NCI-H1417 (cell line): ENCODE measurements at places on chromosomes 3 and 15.

- DNase-seq = no peak
Observed at GRCh38 chr3:74331711-74332110, 282.7 kb downstream of the CNTN3 start.

- no peak for DNase-seq
Observed at GRCh38 chr3:160980740-160981139, 124.4 kb downstream of the B3GALNT1 start.

GRCh38 chr3:153885359-153885758, 235.8 kb upstream of the ARHGEF26 start:
- DNase-seq = no peak

DNA sequence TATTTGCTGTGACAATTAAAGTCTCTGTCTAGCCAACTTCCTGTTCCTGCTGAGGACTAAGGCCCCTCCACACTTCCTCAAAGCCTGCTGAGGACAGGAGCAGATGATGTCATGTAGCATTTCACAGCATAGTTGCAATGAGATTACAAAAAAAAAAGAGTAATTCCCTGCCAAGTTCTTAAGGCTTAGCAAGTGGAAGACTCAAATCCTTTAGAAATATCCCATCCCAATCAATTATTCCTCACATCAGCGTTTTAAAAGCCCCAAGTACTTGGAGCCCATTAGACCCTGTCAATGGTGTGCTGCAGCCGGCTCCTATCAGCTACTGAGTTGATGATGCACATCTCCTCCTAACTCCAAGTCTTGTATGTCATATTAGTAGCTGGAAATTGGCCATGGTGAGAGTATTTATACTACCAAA, 51.7 kb downstream of the TRANK1 start:
- DNase-seq = no peak

- no peak for DNase-seq
Observed at GRCh38 chr3:168974617-168975403, 688.7 kb downstream of the MECOM start.

DNA sequence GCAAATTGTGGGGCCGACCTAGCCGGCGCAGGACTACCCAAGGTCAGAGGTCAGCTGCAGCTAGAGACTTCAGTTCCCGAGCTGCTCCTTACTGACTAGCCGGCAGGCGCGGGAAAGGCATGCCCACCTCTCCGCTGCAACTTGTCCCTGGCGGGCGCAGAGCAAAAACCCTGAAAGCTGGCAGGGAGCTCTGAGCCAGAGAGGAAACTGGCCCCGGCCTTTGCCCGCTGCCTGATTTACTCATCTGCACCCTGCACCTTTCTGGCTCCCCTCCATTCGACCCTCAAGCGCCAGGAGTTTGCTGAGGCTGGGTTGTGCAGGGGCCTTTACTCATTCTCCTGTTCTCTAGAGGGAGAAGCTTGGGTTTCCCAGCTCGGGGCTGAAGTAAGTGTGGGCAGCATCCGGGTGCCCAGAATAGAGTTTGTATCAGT, 1.5 kb downstream of the ZIC4 start:
- DNase-seq = no peak

DNA sequence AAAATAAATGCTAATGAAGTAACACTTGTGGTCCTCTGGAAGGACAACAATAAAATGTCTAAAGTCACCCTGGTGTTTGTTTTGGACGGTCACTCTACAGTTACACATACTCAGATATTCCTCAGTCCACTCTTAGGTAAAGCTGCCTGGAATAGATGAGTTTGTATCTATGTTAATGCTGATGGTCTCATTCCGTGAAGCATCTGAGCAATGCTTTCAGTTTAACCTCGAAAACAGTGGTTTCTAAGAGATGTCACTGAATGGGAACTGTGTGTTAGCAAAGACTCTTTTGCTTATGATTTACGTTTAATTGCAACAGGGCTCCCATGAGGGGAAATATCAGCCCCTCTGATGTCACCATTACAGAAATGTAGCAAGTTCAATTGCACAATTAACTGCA, 49.1 kb downstream of the FBN1 start:
- no peak for DNase-seq

DNA sequence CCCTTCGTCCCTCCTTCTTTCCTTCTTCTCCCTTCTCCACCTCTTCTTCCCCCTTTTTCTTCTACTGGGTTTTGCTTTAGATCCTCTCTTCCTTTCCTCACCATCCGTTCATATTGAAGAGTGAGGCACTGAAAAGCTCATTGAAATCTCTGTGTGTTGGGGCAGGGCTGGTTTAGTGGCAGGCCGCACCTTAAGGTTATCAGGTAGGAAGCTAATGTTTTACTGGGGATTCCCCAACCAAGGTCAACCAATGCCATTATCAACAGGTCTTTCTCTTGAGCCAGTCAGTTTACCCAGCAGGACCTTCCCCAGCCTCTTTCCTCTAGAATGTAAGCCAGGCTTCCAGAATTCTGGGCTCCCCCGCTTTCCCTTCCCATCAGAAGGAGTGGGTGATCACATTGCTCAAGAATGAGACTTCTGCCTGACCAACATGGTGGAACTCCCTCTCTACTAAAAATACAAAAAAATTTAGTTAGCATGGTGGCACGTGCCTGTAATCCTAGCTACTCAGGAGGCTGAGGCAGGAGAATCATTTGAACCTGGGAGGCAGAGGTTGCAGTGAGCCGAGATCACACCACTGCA, 11.5 kb upstream of the VPS8 start:
- no peak for DNase-seq

DNA sequence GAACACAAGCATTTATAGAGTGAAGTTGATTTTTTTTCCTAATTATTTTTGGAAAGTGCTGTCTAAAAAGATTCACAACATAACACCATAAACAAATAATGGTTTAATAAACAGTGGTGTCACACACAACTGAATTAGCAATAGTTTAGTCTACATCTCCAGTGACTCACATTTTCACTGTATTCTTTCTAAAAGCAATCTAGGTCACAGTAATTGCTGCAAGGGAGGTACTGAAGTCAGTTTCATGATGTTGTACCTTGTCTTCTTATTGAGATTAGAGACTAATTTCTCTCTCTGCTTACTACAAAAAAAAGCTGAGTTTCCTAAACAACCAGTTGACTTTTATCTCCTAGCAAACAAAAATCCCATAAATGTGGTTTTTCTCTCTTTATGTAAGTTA, 29.6 kb downstream of the PLSCR4 start:
- DNase-seq = no peak

DNA sequence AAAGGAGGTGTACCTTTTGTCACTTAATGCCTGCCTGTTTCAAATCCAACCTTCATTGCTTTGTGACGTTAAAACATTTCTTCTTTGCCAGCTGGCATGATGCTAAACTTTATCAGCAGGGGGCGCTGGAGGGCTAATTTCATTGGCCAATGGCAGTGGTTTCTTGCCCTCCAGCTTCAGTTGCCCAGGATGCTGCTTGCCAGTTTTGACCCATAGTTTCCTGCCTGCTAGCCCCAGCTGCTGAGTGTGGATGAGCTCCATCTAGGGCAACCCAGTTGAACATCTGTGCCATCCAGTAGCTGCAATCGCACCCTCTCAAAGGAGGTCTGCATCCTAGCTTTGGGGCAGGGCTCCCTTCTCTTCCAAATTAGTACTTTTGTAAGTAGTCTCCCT, 22.1 kb downstream of the ACKR2 start:
- peak; percentile 35 for DNase-seq

DNA sequence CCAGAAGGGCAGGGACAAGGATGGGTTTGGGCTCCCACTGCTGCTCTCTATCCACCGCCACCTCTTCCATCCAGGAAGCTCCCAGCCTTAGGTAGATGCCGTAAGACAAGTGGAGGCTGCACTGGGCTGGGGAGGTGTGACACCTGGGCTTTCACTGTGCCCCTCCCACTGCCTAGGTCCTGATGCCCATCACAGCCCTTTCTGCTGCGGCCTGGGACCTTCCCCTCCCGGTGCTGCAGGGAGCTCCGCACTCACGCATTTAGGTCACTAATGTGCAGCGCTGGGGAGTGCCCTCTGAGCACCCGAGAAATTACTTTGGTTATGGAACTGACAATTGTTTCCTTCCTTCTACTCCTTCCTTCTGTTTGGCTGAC, 850 bp downstream of the LTF start:
- DNase-seq = no peak

DNA sequence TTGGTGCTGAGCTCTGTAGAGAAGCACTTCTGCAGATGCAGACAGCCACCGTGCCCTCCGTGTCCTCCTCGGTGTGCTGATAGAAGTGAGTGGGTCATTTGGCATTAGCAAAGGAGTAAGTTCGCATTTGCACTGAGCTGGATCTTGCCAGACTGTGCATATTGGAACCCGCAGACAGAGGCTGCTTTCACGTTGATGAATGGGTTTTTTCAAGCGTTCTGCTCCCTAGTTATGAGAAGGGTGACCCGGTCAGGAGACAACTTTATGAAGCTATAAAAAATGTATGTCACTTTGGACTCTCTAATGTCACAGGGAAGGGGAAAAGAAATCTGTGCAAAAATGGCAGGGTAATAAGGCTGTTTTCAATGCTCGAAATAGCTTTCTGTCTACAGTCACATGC, 739.4 kb downstream of the MCTP2 start:
- DNase-seq = no peak

DNA sequence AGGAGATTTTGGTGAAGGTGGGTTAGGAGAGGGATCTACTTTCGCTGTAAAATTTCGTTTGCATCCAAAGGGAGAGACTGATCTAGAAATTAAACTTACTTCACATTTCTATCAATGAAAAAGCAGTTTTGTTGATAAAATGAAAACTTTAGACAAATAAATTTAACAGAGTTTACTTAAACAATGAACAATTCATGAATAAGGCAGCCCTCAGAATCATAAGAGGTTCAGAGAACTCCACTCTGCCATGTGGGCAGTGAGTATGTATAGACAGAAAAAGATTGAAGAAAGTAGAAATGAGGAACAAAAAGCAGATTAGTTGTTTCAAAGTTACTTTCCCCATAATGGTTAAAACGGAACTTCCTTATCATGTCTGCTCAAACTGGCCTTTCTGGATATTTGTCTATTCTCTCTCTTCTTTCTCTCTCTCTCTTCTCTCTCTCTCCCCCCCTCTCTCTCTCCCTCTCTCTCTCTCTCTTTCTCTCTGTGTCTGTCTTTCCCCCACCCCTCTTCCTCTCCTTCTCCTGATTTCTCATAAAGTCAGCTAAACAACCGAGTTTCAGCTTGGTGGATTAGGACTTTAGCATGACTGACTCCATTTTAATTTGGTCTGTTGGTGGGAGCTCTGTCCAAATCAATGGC, 248.9 kb downstream of the TJP1 start:
- no peak for DNase-seq

- no peak for DNase-seq
Observed at GRCh38 chr15:71325481-71325880, 210.2 kb downstream of the THSD4 start.

DNA sequence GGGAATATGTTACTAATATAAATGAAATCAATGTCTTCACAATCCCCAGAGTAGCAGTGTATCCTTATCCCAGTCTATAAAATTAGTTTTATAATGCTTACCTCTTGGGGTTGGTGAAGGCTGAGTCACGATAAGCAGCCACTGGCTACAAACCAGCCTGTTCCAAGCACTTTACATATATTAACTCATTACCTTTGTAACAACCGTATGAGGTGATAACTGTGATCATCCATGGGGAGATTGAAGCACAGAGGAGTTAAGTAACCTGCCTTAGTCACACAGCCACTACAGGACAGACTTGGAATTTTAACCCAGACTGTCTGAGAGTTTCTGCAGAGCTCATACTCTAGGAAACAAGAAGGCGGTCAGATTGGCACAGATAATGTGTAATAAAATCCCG, 43.3 kb upstream of the MITF start:
- peak; percentile 37 for DNase-seq

- no peak for DNase-seq
Observed at GRCh38 chr3:117217355-117217754, 507.8 kb downstream of the TUSC7 start.

DNA sequence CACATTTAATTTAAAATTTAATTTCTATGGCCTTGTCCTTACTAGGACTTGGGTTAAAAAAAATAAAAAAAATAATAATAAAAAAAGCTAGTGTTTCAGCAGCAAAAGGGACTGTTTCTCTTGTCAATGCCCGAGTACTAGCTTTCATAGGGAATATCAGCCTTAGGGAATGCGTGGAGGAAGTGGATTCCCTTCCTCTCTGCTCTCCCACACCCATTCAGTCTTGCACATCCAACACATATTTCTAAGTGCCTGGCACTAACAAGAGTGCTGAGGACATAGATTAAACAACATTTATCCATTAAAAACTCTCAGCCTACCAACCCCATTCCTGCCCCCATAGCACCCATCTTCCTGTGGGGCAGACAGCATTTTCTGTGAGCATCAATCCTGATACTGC, 6.2 kb downstream of the ZNF385D start:
- DNase-seq = no peak

DNA sequence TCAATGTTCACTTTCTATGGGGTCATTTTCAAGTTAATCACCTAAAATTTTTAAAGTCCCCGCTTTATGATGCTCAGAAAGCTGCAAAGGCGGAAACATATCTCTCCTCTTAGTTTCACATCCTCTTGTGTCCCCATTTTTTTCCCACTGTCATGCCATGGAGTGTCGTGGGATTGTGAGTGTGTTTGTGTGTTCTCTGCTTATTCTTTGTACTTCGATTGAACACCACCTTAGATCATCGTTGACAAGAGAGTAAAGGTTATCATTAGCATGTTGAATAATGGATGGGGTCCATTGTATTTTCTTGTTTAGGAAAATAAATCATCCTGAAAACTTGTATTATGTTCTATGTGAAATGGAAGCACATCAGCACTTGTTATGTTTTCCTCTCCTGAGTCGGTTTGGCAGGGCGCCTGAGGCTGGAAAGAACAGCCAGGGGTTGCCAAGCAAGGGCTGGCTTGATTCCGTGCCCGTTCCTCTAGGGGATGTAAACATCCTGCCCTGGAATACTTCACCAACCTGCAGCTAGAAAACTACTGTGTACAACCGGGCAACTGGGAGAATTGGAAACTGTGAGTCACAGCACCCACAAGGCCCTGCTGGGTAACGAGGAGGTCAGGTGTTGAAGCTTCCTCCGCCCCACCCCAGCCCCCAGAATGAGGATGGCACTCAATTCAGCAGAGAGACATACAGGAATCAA, 67.2 kb downstream of the EIF4E3 start:
- DNase-seq = no peak

GRCh38 chr3:87694678-87695077, 364.1 kb downstream of the CGGBP1 start:
- DNase-seq = no peak

DNA sequence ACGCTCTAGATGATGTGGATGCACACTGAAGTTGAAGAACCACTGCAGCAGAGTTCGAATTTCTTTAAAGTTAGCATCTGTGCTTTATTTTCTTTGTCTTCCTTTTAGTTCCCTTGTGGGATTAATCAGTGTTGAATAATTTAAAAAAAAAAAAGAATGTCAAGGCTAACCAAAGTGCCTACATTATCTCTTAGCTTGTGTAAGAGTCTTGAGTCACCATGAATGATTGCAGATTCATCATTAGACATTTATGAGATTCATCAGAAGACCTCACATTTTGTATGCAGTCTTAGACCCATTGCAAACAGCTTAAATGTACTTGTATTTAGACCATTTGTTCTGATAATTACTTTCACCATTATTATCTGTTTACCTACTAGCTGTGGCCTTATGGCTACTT, 182.2 kb downstream of the FNDC3B start:
- DNase-seq = no peak

GRCh38 chr3:50972029-50972428, 297.3 kb downstream of the DOCK3 start:
- no peak for DNase-seq
